ENCODE measurements at places on chromosomes 2 and 18. TPM values are rescaled to one million over a fixed set of nuclear protein-coding genes. Genes with fewer than 3 reads are reported as not detected.
A peak's percentile ranks its signal among the peaks of the same experiment; 100 is the strongest.

DNA sequence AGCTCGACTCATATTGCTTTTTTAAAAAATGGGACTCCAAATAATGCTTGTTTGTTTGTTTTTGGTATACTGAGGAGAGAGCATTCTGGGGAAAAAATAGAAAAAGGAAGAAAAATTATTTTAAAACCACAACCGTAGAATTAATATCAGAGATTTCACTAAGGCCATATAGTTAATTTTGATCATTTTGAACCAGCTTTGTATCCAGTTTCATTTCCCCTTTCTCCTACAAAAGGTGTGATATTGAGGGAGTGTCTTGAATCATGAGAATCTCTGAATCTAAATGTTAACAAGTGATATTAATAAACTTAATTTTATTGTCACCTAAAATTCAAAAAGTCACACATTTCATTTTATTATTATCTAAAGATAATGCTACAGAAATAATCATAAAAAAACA, 198.5 kb upstream of the GALNT5 start:
- DNase-seq: no peak
- H3K4me3 ChIP-seq: no peak overlapping the region
- H3K27ac ChIP-seq: no peak overlapping the region
- no peaks in the 10 kb centered on the region for H3K27me3 ChIP-seq
- H3K36me3 ChIP-seq: no peaks in the 10 kb centered on the region

- H3K4me3 ChIP-seq: no peak overlapping the region
- H3K36me3 ChIP-seq: peaks cover 18% of the 10 kb centered on the region
- H3K4me1 ChIP-seq: no peaks in the 10 kb centered on the region
- no peaks in the 10 kb centered on the region for H3K27me3 ChIP-seq
- no peak overlapping the region for H3K27ac ChIP-seq
These were observed 60.1 kb downstream of the ABCG8 start for GRCh38 chr2:43898838-43899346.

Gene B4GALT6
- polyA plus RNA-seq: not detected

DNA sequence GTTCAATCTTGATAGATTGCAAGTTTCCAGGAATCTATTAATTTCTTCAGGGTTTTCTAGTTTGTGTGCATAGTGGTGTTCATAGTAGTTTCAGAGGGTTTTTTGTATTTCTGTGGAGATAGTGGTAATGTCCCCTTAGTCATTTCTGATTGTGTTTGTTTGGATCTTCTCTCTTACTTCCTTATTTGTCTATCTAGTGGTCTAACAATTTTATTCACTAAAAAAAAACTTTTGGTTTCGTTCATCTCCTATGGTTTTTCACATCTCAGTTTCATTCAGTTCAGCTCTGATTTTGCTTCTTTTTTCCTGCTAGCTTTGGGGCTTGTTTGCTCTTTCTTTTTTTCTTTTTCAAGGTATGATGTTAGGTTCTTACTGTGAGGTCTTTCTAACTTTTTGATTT, 94.5 kb downstream of the SNTG2 start:
- no peak overlapping the region for H3K27ac ChIP-seq
- DNase-seq: no peak
- no peak overlapping the region for H3K4me3 ChIP-seq
- no peaks in the 10 kb centered on the region for H3K36me3 ChIP-seq
- no peaks in the 10 kb centered on the region for H3K27me3 ChIP-seq
- H3K4me1 ChIP-seq: no peaks in the 10 kb centered on the region

GRCh38 chr18:26003817-26004216, 86.6 kb downstream of the SS18 start:
- no peaks in the 10 kb centered on the region for H3K36me3 ChIP-seq
- no peaks in the 10 kb centered on the region for H3K4me1 ChIP-seq
- no peak for DNase-seq
- no peaks in the 10 kb centered on the region for H3K27me3 ChIP-seq

Gene METAP1D
- polyA plus RNA-seq: 3.5 TPM

DNA sequence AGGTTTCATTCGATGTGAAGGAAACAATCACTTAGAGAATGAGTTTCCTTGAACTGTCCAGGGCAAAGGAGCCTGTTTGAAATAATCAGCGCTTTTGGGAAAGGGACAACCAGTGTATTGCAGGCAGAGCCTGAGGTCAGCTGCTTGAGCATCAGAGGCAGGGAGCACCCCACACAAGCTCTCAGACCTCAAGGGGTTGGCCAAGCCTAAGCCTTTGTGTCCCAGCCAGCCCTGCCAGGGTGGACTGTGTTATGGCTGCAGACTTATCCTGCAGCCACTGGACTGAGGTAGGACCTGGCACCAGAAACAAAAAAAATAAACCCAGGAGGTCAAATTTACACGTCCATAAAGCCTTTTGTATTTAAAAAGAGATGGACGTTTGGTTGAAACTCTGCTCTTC, 228.3 kb downstream of the SEPTIN10 start:
- H3K36me3 ChIP-seq: no peaks in the 10 kb centered on the region
- no peak overlapping the region for H3K4me3 ChIP-seq

Gene SERPINB13
- not detected for polyA plus RNA-seq

Gene ZBTB7C
- polyA plus RNA-seq: not detected

- DNase-seq: no peak
- H3K36me3 ChIP-seq: no peaks in the 10 kb centered on the region
- no peaks in the 10 kb centered on the region for H3K27me3 ChIP-seq
- no peaks in the 10 kb centered on the region for H3K4me1 ChIP-seq
- no peak overlapping the region for H3K4me3 ChIP-seq
- no peak overlapping the region for H3K27ac ChIP-seq
These were observed 163.0 kb downstream of the NCKAP5 start for GRCh38 chr2:133405252-133405651.

DNA sequence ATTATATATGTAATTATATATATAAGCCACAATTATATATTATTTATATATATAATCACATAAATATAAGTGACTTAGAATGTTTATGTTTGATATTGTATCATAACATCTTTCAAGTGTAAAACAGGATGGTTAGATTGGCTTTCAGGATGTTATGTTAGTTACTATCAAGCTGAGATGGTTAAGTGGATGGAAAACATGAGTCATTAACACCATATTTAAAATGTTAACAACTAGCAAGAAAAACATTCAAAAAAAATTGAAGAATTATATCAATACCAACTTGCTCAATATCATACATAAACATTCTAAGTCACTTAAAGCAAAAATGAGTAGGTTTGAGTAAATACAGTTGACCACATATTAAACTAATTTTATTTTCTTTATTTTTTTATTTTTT, 21.8 kb upstream of the RAB27B start:
- H3K27ac ChIP-seq: no peak overlapping the region
- H3K4me3 ChIP-seq: no peak overlapping the region
- H3K4me1 ChIP-seq: peaks cover 14% of the 10 kb centered on the region
- H3K36me3 ChIP-seq: no peaks in the 10 kb centered on the region
- no peaks in the 10 kb centered on the region for H3K27me3 ChIP-seq

Gene TMEM37
- polyA plus RNA-seq: not detected

DNA sequence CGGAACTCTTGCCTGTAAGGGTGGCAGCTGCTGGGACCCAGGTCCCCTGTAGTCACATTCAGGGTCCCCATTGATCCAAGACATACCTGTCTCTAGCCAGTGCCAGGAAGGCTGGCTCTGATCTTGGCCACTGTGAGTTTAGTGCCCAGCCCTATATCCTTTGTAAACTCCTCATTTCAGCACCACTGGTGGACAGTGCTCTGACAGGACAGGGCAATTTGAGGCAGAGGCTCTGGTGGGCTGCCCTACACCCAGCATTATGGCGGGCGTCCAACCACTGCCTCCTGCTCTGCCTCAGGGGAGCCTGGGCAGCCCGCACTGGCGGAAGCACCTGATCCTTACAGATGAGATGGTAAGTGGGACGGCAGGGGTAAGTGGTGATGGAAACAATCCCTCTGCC, 55.2 kb upstream of the MGAT4A start:
- no peaks in the 10 kb centered on the region for H3K36me3 ChIP-seq
- no peak overlapping the region for H3K27ac ChIP-seq
- DNase-seq: no peak
- H3K4me3 ChIP-seq: no peak overlapping the region
- H3K4me1 ChIP-seq: no peaks in the 10 kb centered on the region

Gene DSG4
- not detected for polyA plus RNA-seq

DNA sequence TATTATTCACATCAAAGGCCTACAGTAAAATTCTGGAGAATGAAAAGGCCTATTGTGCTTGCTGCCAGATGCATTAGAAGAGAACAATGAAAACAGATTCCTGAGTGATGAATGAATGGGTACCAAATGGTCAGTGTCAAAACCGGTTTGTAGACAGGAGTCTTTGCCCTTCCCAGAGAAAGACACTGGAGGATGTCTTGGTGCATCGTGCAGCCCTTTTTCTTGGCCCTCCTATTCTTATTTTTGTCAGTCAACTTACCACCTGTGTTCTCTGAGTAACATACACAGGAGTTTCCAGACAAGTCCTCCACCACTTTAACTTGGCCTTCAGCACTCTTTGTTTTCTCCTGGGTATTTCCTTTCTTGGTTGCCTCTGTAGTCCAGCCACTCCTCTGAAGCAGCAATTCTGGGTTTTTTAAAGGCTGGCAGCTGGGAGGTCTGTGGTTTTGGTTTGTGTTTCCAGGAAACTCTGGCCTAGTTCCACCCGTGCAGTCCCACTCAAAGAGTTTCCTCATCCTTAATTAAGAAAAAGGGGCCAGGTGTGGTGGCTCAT, 29.4 kb downstream of the PSTPIP2 start:
- no peaks in the 10 kb centered on the region for H3K27me3 ChIP-seq
- DNase-seq: no peak
- no peak overlapping the region for H3K27ac ChIP-seq
- peaks cover 46% of the 10 kb centered on the region for H3K4me1 ChIP-seq

Gene DSG3
- 0.03 TPM for polyA plus RNA-seq

DNA sequence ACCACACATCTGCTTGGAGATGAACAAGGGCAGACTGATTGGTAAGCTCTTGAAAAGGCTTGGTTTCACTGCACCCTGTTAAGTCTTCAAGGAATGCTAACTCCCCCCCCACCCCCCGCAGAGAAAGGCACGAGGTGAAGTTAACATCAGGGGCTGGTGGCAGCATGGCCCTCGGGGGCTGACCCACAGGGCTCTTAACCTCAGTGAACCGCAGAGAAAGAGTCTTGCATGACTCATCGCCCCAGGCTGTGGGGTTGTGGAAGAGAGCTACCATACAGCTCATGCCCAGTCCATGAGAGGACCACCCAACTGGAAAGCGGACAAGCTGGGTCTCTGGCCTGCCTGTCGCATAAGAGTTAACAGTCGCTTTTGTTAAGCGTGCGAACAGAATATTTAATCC, 10.6 kb upstream of the CEP68 start:
- no peak for DNase-seq
- H3K36me3 ChIP-seq: no peaks in the 10 kb centered on the region
- no peaks in the 10 kb centered on the region for H3K27me3 ChIP-seq

Gene AGFG1
- polyA plus RNA-seq: 35.7 TPM

- H3K27ac ChIP-seq: peak overlapping the region; percentile 61
- no peaks in the 10 kb centered on the region for H3K36me3 ChIP-seq
- H3K27me3 ChIP-seq: no peaks in the 10 kb centered on the region
These were observed 35.4 kb downstream of the INPP4A start for GRCh38 chr2:98479959-98480524.

DNA sequence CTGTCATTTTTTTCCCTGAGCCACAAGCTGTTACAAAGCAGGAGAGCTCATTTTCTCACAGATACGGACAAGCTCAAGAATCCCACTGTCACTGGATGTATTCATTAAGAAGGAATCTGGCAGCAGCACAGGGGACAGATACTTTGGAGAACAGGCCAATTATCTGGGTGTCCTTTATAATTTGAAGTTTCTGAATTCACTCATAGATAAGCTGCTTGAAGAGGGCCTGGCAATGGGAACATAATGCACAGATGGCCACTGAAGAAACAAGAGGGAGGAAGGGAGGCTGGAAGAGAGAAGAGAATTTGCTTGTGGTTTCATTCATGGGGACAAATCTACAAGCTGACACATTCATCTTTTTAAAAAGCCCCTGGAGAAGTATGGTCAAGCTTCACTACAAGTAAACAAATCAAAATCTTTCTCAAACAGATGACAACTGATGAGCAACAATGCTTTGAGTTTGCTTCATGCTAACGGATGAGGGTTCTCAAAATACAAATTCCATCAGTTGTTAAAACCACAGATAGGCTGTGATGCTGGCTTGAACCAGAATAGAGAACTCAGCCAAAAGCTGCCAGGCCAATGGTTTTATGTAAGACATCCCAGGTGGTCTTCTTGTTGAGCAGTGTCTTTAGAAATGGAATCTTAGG, 11.9 kb downstream of the BCL2 start:
- no peak overlapping the region for H3K27ac ChIP-seq
- H3K4me3 ChIP-seq: no peak overlapping the region
- no peak for DNase-seq
- H3K4me1 ChIP-seq: peaks cover 94% of the 10 kb centered on the region

DNA sequence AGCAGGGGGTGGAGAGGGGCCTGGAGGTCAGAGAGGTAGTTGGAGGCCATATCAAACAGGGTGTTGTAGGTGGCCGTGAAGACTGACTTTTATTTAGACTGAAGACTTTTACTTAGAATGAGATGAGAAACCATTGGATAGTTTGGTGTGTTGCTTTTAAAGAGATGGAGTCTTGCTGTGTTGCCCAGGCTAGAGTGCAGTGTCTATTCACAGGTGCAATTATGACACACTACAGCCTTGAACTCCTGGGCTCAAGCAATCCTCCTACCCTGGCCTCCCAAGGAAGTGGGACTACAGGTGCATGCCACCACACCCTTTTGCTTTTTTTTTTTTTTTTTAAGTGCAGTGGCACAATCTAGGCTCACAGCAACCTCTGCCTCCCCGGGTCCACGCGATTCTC, 2.5 kb upstream of the LRPPRC start:
- no peaks in the 10 kb centered on the region for H3K36me3 ChIP-seq
- H3K27me3 ChIP-seq: no peaks in the 10 kb centered on the region
- DNase-seq: no peak
- peaks cover 24% of the 10 kb centered on the region for H3K4me1 ChIP-seq
- H3K27ac ChIP-seq: no peak overlapping the region

Gene ERICH2
- not detected for polyA plus RNA-seq

DNA sequence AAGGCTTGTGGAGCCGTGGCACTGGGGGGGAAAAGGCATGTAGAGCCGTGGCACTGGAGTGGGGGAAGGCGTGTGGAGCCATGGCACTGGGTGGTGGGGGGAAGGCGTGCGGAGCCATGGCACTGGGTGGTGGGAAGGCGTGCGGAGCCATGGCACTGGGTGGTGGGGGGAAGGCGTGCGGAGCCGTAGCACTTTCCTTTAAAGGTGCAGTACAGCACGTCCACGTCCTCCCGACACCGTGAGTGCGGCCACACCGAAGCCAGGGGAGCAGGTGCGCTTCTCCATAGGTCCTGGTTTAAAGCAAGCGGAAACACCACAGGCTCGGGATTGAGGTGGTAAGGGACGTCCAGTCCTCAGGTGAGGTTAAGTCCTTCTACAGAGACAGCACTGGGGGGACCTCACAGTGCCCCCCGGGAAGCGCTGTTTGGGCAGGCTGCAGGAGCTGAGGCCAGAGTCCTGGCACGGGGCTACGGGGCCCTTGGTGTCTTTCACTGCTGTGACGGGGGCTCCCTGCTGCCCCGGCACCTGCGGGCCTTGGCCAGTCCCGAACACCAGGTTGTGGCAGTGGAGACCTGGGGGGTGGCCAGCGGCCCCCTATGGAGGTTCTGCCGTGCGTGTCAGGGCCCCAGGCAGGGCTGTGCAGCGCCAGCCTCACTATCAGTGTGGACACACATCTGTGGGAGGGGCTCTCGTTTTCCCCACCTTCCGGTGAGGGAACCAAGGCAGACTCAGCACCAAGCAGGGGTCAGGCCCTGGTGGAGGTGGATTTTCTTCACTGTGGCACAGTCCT, 93.0 kb upstream of the CTDP1 start:
- DNase-seq: no peak
- H3K27ac ChIP-seq: no peak overlapping the region
- H3K4me3 ChIP-seq: no peak overlapping the region
- H3K4me1 ChIP-seq: no peaks in the 10 kb centered on the region
- H3K36me3 ChIP-seq: no peaks in the 10 kb centered on the region
- no peaks in the 10 kb centered on the region for H3K27me3 ChIP-seq

Gene PAX3
- not detected for polyA plus RNA-seq
